ENCODE measurements at places on chromosomes 3 and 15. TPM values are rescaled to one million over a fixed set of nuclear protein-coding genes. Genes with fewer than 3 reads are reported as not detected.

DNA sequence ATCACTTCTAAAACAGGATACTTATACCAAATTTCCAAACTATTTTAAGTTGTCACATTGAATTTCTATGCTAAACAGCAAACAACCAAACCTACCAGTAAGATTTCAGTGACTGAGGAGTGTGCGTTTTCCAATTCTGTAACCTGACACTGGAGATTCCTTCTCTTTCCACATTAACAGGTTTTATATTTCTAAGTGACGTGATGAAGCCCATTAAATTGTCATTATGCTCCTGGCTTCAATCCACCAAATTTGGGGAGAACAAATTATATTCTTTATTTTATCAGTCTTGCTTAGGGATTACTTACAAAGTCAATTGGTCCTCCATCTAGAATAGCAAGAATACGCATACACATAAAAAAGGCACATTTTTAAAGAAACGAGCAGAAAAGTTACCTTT lies 764.8 kb upstream of the NR2F2 start:
- H3K27ac ChIP-seq = no peak overlapping the region
- no peaks in the 10 kb centered on the region for H3K36me3 ChIP-seq
- H3K4me3 ChIP-seq = no peak overlapping the region
- no peaks in the 10 kb centered on the region for H3K4me1 ChIP-seq
- no peak for DNase-seq

STRA6 gene
- total RNA-seq = not detected

GRCh38 chr3:170044795-170045244 lies 7.0 kb downstream of the GPR160 start:
- DNase-seq = no peak
- H3K27me3 ChIP-seq = no peaks in the 10 kb centered on the region
- H3K4me1 ChIP-seq = peaks cover 20% of the 10 kb centered on the region
- no peak overlapping the region for H3K27ac ChIP-seq
- H3K4me3 ChIP-seq = peak overlapping the region; percentile 13

DNA sequence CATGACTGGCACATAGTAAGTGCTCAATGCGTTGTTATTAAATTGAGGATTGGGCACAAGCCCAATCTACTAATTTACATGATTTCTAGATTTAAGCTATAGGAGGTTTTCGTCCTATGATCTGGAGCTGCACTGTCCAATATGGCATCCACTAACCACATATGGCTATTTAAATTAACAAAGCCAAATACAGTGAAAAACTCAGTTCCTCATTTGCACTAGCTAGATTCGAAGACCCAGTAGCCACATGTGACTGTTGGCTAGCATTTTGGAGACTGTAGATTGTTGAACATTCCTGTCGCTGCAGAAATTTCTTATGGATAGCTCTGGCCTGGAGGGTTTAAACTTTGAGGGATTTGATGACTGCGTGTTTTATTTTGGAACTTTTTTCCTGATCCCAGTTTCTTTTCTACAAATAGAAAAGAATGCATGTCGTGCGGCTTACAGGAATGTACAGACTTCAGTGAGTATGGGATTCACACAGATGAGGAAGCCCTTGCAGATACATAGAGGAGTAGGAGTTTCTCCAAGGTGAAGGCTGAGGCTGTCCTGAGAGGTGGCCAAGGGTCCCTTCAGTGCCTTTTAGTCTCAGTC lies 82.8 kb downstream of the SLCO3A1 start:
- no peak overlapping the region for H3K27ac ChIP-seq
- no peaks in the 10 kb centered on the region for H3K27me3 ChIP-seq
- H3K4me1 ChIP-seq = peaks cover 22% of the 10 kb centered on the region
- no peaks in the 10 kb centered on the region for H3K36me3 ChIP-seq

PRSS50 gene
- not detected for total RNA-seq

SPSB4 gene
- total RNA-seq = not detected

GRCh38 chr3:59545374-59545773 lies 495.5 kb upstream of the CFAP20DC start:
- peaks cover 18% of the 10 kb centered on the region for H3K4me1 ChIP-seq
- H3K4me3 ChIP-seq = no peak overlapping the region
- peaks cover 2% of the 10 kb centered on the region for H3K27me3 ChIP-seq
- DNase-seq = no peak
- no peak overlapping the region for H3K27ac ChIP-seq
- H3K36me3 ChIP-seq = peaks cover 2% of the 10 kb centered on the region

DNA sequence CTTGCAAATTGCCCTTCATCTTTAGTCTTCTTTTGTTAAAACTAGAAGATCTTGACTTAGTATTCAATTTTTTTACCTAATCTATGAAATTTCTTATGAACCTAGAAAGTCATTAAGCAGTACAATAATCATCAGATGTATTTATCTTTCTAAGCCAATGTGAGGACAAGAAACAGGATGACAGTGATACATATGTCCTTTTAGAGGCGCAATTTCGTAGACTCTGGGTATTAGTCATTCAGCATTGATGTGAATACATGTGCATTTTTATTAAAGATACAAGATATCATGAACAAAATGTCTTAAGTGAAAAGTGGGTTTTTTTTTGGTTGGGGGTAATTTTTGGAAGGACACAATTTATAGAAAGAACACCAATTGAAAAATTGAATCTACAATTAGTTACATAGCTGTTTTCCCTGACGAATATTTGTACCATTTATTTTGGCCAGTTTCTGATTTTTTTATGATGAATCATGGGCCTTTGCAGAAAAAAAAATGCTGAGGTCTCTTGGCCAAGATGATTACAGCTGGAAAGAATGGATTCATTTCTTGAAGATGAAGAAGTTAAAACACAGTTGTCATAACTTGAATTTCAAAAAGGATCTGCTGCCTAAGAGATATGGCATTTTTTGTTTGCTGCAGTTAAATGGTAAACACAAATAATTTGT lies 48.9 kb upstream of the AGTR1 start:
- DNase-seq = no peak
- H3K36me3 ChIP-seq = no peaks in the 10 kb centered on the region
- H3K4me3 ChIP-seq = no peak overlapping the region
- no peak overlapping the region for H3K27ac ChIP-seq
- H3K4me1 ChIP-seq = no peaks in the 10 kb centered on the region
- no peaks in the 10 kb centered on the region for H3K27me3 ChIP-seq

- H3K4me1 ChIP-seq = no peaks in the 10 kb centered on the region
- H3K27ac ChIP-seq = no peak overlapping the region
- peaks cover 2% of the 10 kb centered on the region for H3K27me3 ChIP-seq
Measured at GRCh38 chr3:156425651-156426050, 129.3 kb downstream of the SSR3 start.

Data from activated T-helper 1 cell treated with anti-CD3 and anti-CD28 coated beads, Interleukin-12 subunit alpha, Interleukin-12 subunit beta, Interleukin-2, Interleukin-4 antibody, amounts not matched to agents 30 ng/mL and 10 ng/mL and 1 ng/mL, durations not matched to agents 14 hours and 24 hours and 36 hours (primary cell).